Stimulated activated naive B cell treated with anti-CD40 and anti-IgM and Interleukin-4, amounts not matched to agents 10 μg/mL and 1 μg/mL and 100 μg/mL, for 72 hours (primary cell): ENCODE measurements at places on chromosomes 4 and X.
A peak's percentile ranks its signal among the peaks of the same experiment; 100 is the strongest.

- DNase-seq, result no peak
Measured at GRCh38 chr4:54058171-54058570, 6.2 kb downstream of the CHIC2 start.

DNA sequence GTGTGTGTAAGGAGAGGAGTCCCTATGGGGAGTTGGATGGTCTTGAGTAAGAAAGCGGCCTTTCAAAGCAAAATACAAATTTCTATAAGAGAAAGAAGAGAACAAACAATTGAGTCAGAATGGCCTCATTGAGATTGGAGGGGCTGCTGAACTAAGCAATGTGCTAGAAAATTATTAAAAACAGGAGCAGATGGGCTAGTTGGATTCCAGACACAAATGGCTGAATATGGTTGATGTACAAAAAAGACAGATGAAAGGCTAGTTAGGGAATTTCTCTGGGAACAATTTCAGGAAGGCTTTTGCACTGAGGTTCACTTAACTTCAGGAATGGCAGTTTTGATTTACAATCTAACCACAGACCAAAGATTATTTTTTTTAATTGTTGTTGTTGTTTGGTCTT is 1806.8 kb upstream of the TENM3 start:
- no peak for DNase-seq

GRCh38 chr4:172660251-172660650 is 508.4 kb upstream of the GALNT7 start:
- no peak for DNase-seq

DNA sequence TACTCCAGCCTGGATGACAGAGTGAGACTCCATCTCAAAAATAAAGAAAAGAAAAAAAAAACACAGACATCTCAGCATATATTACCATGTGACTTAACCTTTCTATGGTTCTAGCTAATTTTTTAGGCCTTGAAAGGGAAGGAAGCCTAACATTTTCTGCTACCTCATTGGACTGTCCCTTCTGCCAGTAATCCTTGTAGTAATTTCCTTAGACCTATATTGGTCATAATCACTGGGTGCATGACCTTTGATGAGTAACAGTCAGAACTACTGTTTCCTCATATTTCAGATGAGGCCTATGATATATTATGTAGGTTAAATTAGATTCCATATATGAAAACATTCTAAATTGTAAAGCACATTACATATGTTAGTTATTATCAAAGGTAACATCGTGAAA is 9.6 kb downstream of the XIAP start:
- DNase-seq, result peak; percentile 11

DNA sequence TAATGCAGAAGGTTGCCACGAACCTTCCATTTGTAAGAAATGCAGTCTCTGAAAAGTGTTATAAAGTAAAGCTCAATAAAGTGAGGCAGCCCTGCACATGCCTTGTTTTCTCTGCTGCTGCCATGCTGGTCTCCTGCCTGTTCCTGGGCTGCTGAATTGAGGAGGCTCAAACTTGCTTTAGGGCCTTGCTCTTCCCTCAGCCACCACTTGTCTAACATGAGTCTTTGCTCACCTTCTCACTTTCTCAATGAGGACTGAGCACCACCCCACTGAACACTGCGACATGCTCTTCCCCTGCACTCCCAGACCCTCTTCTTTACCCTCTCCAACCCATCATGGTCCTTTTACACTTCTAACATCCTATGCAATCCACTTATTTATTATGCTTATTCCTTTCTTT is 25.2 kb upstream of the MFAP3L start:
- no peak for DNase-seq

GRCh38 chr4:110396963-110397362 is 79.0 kb upstream of the ENPEP start:
- no peak for DNase-seq

GRCh38 chr4:157014621-157015591 is 43.3 kb upstream of the PDGFC start:
- DNase-seq, result no peak

DNA sequence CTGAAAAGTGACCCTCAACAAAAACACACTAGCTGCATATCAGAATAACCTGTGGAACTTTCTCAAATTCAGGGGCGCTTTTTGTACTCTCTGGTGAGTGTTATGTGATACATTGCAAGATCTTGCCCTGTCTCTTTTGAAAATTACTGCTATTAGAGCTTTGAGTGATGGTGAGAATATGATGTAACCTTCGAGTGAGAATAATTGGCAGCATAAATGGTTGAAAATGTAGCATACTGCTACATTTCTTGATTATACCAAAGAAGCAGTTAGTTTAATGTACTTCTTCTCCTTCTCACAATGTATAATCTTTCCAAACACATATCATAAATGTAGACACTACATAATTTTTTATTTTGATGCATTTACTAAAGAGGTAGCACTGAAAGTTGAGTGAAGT is 882.9 kb downstream of the FSTL5 start:
- no peak for DNase-seq

DNA sequence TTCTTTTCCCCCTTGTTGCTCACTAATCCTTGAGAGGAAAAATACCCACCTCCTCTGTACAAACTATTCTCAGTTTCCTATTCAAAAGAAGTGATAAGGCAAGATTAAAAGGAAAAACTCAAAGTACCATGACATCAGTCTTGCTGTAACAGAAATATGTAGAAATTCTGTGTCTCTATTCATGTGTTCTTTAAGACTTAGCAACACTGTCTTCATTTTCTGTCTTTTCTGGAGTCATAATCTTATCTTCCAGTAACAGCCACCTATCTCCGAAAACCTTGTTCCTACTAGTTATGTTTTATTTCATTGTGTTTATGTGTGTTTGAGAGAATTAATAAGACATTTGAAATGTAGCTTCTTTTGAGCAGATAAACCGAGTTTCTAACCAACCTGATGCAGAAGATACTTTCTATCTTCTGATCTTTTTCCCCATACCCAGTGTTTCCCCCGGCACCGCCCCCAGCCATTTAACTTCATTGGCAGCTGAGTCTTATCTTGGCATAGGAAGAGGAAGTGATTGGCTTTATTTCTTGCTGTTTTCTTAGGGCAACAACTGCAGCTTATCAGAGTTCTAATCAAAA is 8.0 kb downstream of the FAM241A start:
- no peak for DNase-seq

GRCh38 chr4:82705169-82705927 is 93.2 kb downstream of the SCD5 start:
- DNase-seq, result no peak

GRCh38 chrX:20244931-20245330 is 21.8 kb downstream of the RPS6KA3 start:
- DNase-seq, result no peak

DNA sequence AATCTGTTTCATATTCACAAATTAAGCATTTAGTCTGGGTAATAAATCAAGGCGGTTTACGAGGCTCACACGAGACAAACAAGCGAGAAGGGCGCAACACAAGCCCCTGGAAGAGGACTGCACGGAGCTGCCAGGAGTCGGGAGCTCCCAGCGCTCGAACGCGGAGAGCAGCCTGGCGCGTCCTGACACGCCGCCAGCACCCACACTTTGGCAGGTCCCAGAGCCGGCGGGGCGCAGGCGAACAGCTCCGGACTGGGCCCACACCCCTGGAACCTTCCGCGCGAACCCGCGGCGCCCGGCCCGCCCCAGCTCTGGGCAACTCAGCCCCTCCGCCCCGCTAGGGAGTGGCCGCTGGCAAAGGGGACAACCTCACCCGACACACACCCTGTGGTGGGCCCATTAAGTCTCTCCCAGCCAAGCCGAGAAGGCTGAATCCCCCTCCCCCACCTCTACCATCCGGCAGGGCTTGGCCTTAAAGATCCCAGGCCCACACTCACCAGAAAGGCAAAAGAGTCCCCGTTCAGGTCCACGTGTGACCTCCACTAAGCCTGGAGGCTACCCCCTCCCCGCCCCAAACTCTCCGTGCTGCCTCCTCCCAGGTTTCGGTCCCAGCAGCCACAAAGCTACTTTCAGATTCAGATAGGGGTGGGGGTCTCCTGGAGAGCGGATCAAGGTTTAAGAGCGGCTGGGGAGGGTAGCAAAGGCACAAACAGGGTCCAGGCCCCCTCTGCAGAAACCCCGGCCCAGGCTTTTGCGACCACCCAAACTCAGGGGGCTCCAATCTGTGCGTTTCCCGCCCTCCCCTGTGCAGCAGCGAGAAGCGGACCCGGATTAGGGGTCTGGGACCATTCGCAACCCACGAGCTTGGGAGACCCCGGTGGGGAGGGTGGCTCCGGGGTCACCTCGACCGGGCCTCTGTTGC is 47.5 kb upstream of the BCOR start:
- no peak for DNase-seq

GRCh38 chr4:62544428-62544827 is 1344.3 kb downstream of the ADGRL3 start:
- DNase-seq, result no peak

DNA sequence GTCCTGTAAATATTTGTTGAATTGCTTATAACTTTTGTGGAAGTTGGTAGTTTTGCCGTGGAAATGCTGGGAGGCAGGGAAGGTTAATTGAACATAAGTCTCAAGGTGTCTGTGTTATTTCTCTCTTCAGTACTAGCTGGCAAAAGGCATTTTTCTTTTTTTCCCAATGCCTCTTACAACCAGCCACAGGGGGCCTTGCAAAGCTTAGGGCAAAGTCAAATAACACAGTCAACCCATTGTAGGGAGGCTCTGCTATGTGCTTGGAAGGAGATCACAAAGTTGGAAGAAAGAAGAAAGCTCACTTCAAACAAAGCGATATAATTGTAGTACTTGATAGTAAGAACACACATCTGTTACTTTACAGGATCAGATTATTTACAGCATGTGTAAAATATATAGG is 802.6 kb downstream of the PDHA2 start:
- DNase-seq, result no peak

DNA sequence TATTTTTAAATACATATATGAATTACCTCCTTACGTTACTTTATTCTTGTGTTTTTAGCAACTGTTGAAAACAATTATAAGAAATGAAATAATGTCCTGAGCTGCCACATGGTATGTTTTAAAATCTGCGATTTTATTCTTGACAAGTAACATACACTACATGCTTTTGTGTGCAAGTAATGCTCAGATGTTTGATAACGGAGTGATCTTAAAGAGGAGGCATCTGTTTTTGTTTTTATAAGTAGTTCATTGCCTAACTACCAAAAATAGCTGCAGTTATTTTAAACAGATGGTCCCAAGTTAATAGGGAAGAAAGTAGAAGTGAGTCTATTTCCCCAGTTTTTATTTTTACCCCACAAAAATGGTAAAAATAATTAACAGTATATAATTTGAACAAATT is 55.2 kb downstream of the GAB1 start:
- DNase-seq, result no peak

DNA sequence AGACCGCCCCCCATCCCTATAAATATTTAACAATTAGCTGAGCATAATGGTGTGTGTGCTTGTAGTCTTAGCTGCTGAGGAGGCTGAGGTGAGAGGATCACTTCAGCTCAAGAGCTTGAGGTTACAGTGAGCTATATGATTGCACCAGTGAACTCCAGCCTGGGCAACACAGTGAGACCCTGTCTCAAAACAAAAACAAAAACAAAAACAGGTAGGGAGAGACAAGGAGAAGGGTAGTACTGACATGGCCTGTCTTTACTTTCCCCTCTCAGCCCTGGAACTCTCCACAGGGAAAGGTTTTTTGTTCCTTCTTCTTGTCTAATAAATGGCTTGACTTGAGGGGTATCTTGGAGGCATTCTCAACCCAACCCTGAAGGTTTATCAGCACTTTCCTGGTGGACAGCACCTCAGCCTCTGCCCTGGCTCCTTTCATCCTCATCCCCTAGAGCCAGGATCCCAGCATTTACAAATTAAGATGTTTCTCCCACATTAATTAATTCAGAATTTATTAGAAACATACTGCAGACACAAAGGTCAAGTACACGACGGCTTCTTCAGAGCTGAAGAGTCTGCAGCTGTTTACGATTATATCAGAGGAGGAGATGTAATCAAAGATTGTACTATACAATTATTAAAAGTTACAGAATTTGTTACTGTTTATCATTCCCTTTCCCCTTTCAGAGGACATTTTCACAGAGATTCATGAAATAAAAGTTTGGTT is 131.8 kb downstream of the AFF1 start:
- DNase-seq, result no peak

DNA sequence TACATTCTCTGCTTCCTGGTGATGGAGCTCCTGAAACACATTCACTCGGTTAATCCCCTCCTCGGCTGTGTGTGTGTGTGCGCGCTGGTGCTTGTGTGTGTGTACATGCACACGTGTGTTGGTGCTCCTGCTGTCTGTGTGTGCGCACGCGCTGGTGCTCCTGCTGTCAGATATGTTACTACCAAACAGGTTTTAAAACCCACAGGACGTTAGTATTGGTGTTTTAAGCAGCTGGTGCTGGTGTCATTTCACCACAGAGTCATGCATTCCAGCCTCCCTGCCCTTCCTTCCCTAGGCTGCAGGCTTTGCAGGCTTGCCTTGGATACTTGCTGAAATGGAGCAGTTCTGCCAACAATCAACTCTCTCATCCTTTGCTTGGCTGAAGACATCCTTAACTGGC is 48.1 kb upstream of the CPLX1 start:
- no peak for DNase-seq

DNA sequence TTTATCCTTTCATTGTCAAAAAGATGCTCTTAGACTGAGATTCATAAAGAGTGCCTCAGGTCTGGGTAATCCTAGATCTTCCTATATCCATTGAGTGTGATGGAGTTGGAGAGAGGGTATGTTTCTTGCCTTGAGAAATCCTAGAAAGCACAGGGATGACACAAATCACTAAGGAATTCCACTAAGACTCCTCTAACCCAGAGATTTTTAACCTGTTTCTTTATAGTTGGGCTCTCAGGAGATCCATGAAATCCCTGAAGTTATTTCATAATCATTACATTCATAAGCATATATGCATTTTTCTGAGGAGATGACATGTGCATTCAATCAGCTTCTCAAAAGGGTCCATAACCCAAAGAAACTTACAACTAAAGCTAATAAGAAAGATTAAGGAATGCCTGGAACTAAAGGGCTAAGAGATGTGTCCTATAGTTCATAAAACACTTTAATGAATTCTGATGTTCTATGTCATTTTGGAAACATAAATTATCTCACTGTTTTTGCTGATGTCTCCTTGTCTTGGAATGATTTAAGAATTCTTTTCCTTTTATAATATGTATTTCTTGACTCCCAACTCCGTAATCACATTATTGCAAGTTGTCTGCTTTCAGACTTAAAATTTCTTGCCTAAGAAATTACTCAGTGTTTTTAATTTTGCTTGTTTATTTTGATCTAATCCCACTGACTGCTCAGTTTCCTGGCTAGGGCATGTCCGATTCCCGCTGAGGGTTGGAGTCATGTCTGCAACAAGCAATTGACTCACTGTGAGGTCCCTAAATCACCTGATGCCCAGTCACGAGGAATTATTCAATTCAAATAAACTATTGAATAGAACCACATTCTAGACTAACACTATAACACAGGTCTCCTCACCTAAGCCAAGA is 2.8 kb upstream of the AMTN start:
- no peak for DNase-seq

DNA sequence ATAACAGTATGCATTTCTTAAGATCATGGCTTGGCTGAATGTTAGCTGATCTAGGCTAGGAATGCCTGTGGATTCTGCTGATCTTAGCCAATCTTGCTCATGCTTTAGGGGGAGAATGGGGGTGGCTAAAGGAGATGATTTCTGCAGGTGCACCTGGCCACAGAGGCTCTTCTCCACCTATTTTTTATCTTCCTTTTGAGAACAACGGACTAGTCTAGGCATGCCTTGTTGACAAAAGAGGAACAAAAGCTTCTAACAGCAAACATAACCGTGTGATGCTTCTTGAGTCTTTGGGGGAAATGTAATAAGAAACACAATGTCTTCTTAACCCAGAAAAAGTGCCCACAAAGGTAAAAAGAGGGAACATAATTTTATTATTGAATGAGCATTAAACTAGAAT is 743.5 kb downstream of the ARAP2 start:
- no peak for DNase-seq
